ENCODE measurements at places on chromosomes 7 and 10. TPM values are rescaled to one million over a fixed set of nuclear protein-coding genes. Genes with fewer than 3 reads are reported as not detected.

The SGCE gene
- total RNA-seq = 62.2 TPM

- DNase-seq = peak; percentile 65
- no peaks in the 10 kb centered on the region for H3K27me3 ChIP-seq
- H3K27ac ChIP-seq = peak overlapping the region; percentile 62
- no peaks in the 10 kb centered on the region for H3K36me3 ChIP-seq
Measured at GRCh38 chr7:3980300-3980643, 679.2 kb downstream of the SDK1 start.

GRCh38 chr7:156019776-156020565 lies 207.7 kb upstream of the SHH start:
- H3K4me1 ChIP-seq = no peaks in the 10 kb centered on the region
- no peak overlapping the region for H3K27ac ChIP-seq
- DNase-seq = peak; percentile 9
- H3K27me3 ChIP-seq = no peaks in the 10 kb centered on the region
- no peaks in the 10 kb centered on the region for H3K36me3 ChIP-seq

The TRPV6 gene
- total RNA-seq = 2.7 TPM

DNA sequence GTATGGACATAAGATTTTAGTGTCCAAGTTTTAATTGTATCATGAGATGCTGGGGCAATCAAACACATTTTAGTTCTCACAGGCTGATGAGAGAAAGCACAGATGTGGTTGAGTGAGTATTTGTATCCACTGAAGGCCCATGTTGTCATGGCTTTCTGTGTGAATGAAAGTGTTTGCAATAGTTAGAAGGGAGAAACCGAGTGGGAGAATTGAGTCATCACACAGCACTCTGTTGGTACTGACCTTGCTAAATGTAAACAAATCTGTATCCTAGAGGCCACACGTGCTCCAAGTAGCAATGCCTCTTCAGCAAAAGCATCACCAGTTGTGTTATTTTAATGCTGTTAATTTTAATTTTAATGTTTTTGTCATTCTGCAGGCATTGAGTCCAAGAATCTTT lies 121.2 kb downstream of the EMX2 start:
- no peaks in the 10 kb centered on the region for H3K27me3 ChIP-seq
- H3K4me3 ChIP-seq = no peak overlapping the region
- H3K27ac ChIP-seq = no peak overlapping the region
- no peak for DNase-seq
- H3K4me1 ChIP-seq = no peaks in the 10 kb centered on the region

GRCh38 chr7:80591654-80592053 lies 46.8 kb upstream of the CD36 start:
- H3K27me3 ChIP-seq = no peaks in the 10 kb centered on the region
- no peaks in the 10 kb centered on the region for H3K36me3 ChIP-seq
- no peaks in the 10 kb centered on the region for H3K4me1 ChIP-seq
- H3K4me3 ChIP-seq = no peak overlapping the region
- no peak for DNase-seq
- H3K27ac ChIP-seq = no peak overlapping the region

GRCh38 chr7:107045195-107045960 lies 873 bp downstream of the PRKAR2B start:
- H3K4me3 ChIP-seq = peak overlapping the region; percentile 85
- H3K4me1 ChIP-seq = no peaks in the 10 kb centered on the region
- peak; percentile 60 for DNase-seq
- peaks cover 15% of the 10 kb centered on the region for H3K27me3 ChIP-seq
- H3K36me3 ChIP-seq = no peaks in the 10 kb centered on the region

DNA sequence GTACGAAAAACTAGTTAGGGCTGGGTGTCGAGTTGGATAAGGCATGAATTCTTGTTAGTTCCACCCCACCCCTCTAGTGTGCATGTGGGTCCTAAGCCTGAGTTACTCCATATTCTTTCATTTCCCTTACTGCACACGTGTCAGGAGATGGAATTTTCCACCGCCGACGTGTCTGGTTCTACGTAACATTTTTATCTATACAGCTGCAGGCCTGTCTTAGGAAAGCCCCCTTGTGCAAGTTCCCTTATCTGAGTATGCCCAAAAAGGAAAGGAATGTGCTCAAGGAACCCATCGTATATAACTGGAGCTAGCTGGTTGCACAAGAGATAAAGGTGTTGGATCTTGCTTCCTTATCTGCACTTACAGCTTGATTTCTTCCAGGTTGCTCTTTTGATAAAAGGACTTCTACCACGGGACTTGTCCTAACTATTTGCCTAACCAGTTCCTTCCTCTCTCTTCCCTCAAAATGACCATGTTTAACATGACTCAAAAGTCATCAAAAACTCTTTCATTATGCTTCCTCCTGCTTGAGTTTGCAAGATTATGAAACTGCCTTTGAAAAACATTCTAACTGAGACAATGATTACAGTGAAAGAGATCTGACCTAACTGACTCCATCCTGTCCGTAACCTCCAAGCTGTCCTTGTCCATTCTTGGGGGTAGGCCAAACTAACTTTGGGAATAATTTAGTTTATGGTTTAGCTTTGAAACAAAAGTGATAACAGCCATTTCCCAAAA lies 181.4 kb downstream of the AKR1D1 start:
- H3K27me3 ChIP-seq = no peaks in the 10 kb centered on the region
- no peak for DNase-seq
- no peaks in the 10 kb centered on the region for H3K4me1 ChIP-seq
- no peaks in the 10 kb centered on the region for H3K36me3 ChIP-seq
- H3K4me3 ChIP-seq = peak overlapping the region; percentile 65

DNA sequence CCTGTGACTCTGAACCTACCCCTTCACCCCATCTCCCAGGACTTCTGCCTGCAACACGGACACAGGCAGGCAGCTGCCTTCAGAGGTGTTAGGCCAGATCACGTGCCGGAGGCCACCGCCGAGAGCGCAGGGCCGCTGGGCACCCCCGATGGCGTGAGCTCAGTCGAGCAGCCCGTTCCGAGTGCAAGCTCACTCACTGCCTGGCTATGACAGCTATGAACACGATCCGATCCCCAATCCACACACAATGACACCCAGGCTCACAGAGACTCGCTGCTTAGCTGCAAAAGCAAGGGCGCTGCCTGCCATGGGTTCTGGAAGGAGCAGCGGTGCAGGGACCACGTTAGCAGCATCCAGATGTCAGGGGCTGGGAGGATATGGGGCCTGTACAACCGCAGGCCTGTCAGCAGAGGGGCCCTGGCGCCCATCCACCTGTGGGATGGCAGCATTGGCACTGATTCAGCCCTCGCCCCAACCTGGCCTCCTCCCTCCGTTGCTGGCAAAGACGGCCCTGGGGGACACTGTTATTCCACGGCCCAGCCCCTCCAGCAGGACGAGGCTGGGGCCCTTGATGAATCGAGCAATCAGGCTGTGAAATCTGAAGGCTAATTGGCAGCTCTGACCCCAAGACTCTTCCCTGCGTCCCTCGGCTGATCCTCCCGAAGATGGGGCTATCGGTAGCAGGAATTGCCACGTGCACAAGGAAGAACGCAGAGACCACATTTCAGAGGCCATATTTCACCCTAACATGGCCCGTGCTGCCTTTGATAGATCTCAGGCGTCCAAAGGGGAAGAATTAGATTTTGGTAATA lies 230.1 kb downstream of the ELFN1 start:
- no peak for DNase-seq
- H3K4me3 ChIP-seq = no peak overlapping the region

DNA sequence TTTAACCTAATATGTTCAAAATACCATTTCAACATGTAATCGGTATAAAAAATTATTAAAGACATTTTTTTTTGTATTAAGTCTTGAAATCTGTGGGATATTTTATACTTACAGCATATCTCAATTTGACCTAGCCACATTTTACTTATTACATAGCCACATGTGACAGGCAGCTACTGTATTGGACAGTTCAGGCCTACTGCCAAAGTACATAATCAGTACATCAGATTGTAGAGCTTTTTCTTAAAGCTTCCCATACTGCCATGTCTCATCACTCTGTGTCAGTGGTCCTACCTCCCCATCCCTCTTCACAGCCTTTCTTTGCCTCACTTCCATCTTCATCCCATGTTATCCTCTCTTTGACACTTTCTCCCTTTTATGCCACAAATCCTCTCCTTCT lies 43.0 kb downstream of the LOXL4 start:
- no peaks in the 10 kb centered on the region for H3K27me3 ChIP-seq
- H3K27ac ChIP-seq = no peak overlapping the region
- H3K4me3 ChIP-seq = no peak overlapping the region
- DNase-seq = no peak
- H3K4me1 ChIP-seq = no peaks in the 10 kb centered on the region
- no peaks in the 10 kb centered on the region for H3K36me3 ChIP-seq

DNA sequence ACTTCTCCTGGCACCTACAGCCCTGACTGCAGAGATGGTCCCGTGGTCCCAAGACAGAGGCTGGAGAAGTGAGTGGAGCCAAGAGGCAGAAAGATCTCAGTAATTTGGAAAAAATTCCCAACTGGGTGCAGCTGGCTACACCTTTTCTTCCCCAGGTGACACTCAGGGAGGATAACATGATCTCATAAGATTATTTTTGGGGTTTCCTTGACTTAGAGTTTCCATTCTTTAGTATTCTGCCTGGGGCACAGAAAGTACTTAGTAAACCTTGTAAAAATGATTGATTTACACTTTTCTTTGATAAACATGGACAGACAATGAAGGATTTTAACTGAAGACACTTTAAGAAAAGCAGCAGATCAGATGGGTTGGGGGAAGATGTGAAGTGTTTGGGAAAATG lies 38.6 kb downstream of the HECW1 start:
- no peak overlapping the region for H3K27ac ChIP-seq
- H3K27me3 ChIP-seq = no peaks in the 10 kb centered on the region
- no peaks in the 10 kb centered on the region for H3K36me3 ChIP-seq
- no peaks in the 10 kb centered on the region for H3K4me1 ChIP-seq
- DNase-seq = no peak
- H3K4me3 ChIP-seq = no peak overlapping the region

DNA sequence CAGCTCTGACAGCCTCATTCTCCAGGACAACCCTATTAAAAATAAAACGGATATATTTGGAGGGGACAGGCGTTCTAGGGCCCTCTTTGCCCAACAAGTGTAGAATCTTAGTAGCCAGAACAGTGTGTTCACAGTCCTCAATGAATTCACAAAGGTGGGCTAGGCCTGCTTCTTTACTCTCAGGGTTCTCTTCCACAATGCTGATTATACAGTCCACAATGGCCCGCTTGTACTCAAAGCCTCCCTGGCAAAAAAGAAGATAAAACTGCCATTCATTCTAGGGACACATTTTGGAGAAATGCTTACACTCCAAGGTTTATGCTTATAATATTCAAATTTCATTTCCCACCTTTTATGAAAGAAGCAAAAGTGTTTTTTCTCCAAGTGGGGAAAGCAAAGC lies 62.6 kb downstream of the MEST start:
- no peak overlapping the region for H3K27ac ChIP-seq
- no peak for DNase-seq
- H3K36me3 ChIP-seq = peaks cover 19% of the 10 kb centered on the region

The PPP1R3A gene
- total RNA-seq = not detected

The VOPP1 gene
- total RNA-seq = 48.8 TPM

The POM121L12 gene
- not detected for total RNA-seq

The TMEM176A gene
- not detected for total RNA-seq

DNA sequence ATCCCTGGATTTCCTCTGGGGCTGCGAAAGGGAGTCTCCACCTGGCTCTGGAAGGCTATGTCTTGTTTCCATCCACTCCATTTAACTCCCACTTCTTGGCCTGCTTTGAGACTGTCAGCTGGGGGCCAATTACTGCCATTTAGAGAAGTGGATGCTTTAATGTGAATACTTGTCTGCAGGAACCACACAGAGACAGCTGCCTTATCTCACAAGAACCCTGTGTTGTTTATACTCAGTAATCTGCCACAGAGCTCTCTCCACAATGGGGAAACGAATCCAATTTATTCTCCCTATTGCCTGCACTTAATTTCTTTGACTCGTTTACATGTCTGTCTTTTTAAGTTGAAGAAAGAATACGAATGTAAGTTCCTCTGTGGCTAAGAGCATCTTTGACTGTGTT lies 787.0 kb upstream of the C7orf33 start:
- no peaks in the 10 kb centered on the region for H3K36me3 ChIP-seq
- H3K4me3 ChIP-seq = peak overlapping the region; percentile 25
- no peaks in the 10 kb centered on the region for H3K27me3 ChIP-seq
- H3K4me1 ChIP-seq = peaks cover 6% of the 10 kb centered on the region
- no peak overlapping the region for H3K27ac ChIP-seq
- DNase-seq = peak; percentile 51

The PPP1R9A gene
- 38.7 TPM for total RNA-seq

- H3K36me3 ChIP-seq = peaks cover 8% of the 10 kb centered on the region
- H3K27ac ChIP-seq = no peak overlapping the region
- DNase-seq = no peak
- H3K4me3 ChIP-seq = peak overlapping the region; percentile 91
Measured at GRCh38 chr7:6106140-6106904, 75.1 kb downstream of the ANKRD61 start.

DNA sequence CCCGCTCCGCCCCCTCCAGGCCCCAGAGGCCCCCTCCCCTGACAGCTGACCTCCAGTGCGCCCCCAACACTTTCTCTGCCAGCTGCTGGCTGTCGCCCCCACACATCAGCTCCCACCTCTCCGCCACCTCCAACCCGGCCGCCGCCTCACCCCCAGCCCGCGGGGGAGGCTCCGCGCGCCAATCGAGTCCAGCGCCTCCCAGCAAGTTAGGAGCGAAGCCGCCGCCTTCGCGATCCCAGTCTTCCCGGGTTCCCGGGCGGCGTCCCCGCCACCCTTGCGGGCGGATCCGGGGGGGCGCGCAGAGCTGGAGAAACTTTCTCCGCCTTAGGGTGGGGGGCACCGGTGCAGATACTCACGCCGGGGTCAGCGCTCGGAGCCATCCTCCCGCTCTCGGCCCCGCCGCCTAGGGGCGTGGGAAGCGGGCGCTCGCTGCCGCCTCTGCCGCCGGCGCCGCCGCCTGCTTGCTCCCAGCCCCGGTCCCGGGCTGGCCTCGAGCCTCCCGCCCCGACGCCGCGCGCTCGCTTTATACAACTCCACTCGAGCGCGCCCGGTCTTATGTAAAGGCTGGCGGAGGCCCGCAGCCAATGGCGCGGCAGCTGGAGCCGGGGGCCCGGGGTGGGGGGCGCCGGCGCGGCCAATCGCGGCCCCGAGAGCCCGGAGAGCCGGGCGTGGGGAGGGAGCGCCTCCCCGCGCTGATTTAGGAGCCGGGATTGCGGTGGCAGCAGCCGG lies at the start of gene CRTAC1:
TSS of gene CRTAC1 (minus strand) at position 529 of the 729 bp plus-strand sequence. CDS start at position 380, 149 bp downstream.
- H3K36me3 ChIP-seq = no peaks in the 10 kb centered on the region
- peak; percentile 94 for DNase-seq
- no peak within 1 kb of the TSS for H3K27ac ChIP-seq
- peaks cover 85% of the 10 kb centered on the region for H3K27me3 ChIP-seq
- peak within 1 kb of the TSS; percentile 67 for H3K4me3 ChIP-seq
- H3K4me1 ChIP-seq = peaks cover 5% of the 10 kb centered on the region

DNA sequence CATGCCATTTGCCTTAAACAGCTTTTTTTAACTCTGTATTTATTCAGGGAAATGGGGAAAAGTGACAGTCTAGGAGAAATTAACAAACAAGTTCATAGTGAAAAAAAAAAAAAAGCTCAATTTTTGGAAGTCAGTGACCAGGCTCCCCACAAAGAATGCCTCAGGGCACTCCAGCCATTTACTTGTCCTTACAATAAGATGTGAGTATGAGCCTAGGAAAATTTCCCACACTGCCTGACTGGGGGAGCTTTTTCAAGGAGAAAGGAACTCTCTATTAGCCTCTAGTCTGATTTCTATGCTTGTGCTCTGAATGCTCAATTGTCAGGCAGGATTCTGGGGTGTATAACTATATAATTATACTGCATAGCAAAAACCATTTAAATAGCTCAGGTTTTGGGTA lies 74.9 kb upstream of the NRBF2 start:
- H3K36me3 ChIP-seq = no peaks in the 10 kb centered on the region
- no peak for DNase-seq
- no peaks in the 10 kb centered on the region for H3K27me3 ChIP-seq
- H3K4me1 ChIP-seq = peaks cover 3% of the 10 kb centered on the region

- H3K27me3 ChIP-seq = no peaks in the 10 kb centered on the region
- H3K4me1 ChIP-seq = no peaks in the 10 kb centered on the region
- DNase-seq = no peak
- H3K27ac ChIP-seq = no peak overlapping the region
- H3K4me3 ChIP-seq = no peak overlapping the region
Measured at GRCh38 chr10:109902992-109903947, 20.0 kb downstream of the XPNPEP1 start.

Measured in endodermal cell (in vitro differentiated cells).